Ovary (tissue), 10 donors: ENCODE measurements at places on chromosomes 5 and 9.

GRCh38 chr5:122120957-122121356, 8.4 kb upstream of the ZNF474 start:
- no peak for DNase-seq

DNA sequence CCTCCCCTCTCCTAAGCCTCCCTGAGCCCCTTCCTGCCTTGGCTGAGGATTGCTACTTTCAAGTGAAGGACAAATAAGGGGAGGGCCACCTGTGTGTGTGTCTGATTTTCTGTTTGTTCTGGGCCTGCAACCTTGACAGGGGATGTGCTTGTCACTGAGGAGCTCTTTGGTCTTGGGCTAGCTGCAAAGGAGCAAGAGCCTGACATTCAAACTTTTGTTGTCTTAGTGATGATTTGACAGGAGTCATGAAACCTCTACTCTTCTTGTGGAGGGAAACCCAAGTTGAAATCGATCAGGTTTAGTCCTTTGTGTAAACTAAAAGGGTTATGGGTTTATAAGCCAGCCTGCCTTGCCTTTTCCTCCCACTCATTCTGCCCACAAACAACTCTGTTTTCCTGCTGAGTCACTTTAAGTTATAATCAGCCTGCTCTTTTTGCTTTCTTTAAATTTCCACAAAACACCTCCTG, 16.9 kb downstream of the CLTA start:
- no peak for DNase-seq

GRCh38 chr9:126407114-126407870, 80.7 kb downstream of the MVB12B start:
- no peak for DNase-seq

GRCh38 chr9:129380961-129381401, 202.9 kb upstream of the IER5L start:
- DNase-seq = no peak

- no peak for DNase-seq
These were observed 21.7 kb downstream of the ZNF366 start for GRCh38 chr5:72485430-72485974.

DNA sequence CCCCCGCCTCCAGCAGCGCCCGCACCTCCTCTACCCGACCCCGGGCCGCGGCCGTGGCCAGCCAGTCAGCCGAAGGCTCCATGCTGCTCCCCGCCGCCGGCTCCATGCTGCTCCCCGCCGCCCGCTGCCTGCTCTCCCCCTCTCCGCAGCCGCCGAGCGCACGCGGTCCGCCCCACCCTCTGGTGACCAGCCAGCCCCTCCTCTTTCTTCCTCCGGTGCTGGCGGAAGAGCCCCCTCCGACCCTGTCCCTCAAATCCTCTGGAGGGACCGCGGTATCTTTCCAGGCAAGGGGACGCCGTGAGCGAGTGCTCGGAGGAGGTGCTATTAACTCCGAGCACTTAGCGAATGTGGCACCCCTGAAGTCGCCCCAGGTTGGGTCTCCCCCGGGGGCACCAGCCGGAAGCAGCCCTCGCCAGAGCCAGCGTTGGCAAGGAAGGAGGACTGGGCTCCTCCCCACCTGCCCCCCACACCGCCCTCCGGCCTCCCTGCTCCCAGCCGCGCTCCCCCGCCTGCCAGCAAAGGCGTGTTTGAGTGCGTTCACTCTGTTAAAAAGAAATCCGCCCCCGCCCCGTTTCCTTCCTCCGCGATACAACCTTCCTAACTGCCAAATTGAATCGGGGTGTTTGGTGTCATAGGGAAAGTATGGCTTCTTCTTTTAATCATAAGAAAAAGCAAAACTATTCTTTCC, 19.3 kb downstream of the CDKN2A start:
- DNase-seq = no peak

- no peak for DNase-seq
These were observed 407.2 kb downstream of the EFNA5 start for GRCh38 chr5:107263387-107264018.

GRCh38 chr9:97136421-97136820, 97.5 kb upstream of the CTSV start:
- no peak for DNase-seq

DNA sequence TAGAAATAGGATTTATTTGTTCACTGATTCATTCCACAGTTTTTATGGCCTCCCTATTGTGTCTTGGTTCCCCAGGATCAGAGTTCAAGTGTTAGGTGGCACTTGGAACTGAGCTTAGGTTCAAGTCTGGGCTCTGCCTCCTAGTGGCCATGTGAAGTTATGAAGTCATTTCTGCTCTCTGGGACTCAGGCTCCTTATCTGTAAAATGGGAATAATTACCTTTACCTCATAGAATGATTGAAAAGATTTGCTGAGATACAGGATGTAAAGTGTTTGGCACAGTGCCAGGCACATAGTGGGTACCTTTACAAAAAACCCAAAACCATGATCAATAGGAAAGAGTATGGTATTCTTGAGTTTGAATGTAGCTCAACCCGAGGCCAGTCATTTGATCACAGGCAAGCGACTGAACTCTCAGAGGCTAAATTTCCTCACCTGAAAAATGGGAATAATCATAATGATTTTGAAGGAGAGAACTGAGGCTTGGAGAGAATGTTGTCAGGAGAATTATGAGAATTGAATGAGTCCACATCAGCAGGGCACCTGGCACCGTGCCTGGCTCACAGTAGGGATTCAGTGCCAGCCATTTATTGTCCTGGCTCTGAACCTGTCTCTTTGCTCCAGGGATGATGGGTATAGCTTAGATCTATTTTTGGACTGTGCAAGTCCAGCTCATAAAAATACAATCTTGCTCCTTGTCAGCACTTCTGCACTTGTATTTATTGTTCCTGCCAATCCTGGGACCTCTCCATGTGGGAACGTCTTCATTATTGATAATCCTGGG, 10.8 kb downstream of the NSG2 start:
- DNase-seq = no peak

DNA sequence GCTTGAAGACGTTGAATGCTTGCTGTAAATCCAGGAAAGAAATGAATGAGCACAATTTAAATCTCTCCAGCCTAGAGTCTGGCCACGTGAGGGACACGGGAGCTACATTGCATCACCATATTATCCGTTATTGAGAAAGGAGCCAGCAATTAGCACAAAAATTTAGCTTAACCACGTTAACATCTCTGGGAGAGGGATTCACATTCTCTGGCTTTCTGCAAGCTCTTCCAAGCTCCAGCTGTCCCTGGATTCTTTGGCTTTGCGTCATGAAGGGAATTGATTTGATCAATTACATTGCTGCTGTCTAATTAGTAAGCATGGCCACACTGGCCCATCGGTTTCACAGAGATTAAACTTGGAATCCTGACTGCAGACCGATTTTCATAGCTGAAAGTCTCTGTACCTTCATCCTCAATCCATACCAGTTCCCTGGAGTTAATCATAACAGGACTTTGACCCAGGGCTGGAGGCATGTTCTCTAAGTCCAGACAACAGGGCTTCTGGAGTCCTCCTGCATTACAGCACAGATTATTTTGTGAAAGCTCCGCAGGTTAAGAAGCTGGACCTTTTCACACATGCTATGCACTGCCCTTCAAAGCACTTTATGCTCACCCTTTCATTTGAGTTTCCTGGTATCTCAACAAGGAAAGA, 31.6 kb downstream of the ADRA1B start:
- DNase-seq = no peak

DNA sequence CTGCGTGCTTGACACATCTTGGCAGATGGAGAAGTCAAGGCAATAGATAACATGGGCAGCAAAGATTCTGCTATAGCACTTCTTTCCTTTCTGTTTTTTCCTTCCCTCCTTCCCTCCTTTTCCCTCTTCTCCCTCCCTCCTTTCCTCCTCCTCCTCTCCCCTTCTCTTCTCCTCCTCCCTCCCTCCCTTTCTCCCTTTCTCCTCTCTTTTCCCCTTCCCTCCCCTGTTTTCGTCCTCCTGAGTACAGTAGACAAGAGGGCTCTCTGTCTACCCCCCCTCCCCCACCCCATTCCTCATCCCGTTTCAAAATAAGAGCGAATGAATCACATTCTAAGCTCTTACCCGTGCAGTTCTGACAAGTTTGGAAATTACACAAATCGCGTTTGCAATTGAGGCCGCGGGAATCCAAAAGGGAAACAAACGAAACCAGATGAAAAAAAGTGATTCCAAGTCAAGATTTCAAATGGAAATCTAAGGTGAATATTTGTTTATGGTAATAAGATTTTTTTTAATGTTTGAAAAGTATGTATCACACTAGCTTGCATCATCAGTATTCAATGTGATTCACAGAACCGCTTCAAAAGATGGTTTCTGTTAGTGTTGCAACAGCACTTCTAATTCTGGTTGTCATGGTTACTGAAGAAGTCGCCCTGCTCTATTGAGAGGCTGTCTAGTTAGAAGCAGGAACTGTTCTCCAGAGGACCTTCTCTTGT, 1.3 kb downstream of the NIM1K start:
- DNase-seq = no peak

GRCh38 chr9:111731928-111732327, 62.8 kb downstream of the SHOC1 start:
- DNase-seq = no peak
